Mucosa of gallbladder (tissue), 1 donor: ENCODE measurements at places on chromosomes 3 and 15. TPM values are rescaled to one million over a fixed set of nuclear protein-coding genes. Genes with fewer than 3 reads are reported as not detected.

The CHRD gene
- total RNA-seq: 6.5 TPM

The DUOXA2 gene
- 87.1 TPM for total RNA-seq

The LEKR1 gene
- 2.2 TPM for total RNA-seq

The STAC gene
- total RNA-seq: 11.9 TPM

The ENTPD3 gene
- total RNA-seq: 0.86 TPM

The NPAP1 gene
- 0.17 TPM for total RNA-seq

The ZNF385D gene
- total RNA-seq: 25.8 TPM

The ADAMTS7 gene
- total RNA-seq: 13.8 TPM

The DUOX2 gene
- total RNA-seq: 366 TPM

The BUB1B gene
- total RNA-seq: 1.4 TPM

The FGF12 gene
- 1.4 TPM for total RNA-seq

The TAGLN3 gene
- total RNA-seq: not detected

GRCh38 chr15:27535445-27536129 is 563.5 kb downstream of the OCA2 start:
- no peak for DNase-seq

GRCh38 chr3:128188956-128189355 is 35.7 kb downstream of the EEFSEC start:
- no peak for DNase-seq

- no peak for DNase-seq
These were observed 182.5 kb downstream of the TPRG1 start for GRCh38 chr3:189353988-189354889.

DNA sequence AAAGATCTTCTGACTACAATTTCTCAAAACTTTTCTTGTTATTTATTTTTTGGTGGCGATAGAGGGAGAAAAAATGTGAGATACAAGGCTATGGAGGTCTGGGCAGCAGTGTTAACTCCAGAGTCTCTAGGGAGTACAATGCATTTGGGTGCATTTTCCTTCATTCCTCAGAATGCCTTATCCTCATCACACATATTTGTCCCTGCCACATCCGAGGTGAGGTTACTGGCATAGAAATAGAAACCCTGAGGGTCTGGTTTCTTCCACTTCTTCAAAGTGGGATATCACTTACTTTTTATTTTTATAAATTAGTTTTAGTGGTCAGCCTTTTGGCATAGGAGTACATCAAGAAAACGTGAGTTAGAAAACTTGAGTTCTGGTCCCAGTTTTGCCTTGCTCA is 150.4 kb downstream of the TIGIT start:
- DNase-seq: no peak

- no peak for DNase-seq
These were observed 54.7 kb upstream of the CNOT10 start for GRCh38 chr3:32630266-32630665.

DNA sequence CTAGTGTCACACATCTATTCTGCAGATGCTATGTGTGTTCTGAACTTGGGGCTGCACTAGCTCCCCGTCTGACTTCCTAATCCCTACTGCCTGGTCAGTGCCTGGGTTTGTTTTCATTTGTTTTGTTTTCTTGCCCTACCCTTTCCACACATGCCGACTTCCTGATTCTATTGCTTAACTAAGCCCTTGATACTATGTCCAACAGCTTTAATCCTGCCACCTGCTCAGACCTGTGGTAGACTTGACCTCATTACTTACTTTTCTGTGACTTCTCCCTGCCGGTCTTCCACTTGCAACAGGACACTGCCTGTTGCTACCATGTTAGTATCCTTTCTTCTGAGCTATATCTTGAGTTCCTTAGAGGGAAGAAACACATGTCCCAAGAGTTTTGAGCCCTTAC is 39.3 kb upstream of the CEMIP start:
- DNase-seq: no peak

- peak; percentile 85 for DNase-seq
These were observed 19.5 kb downstream of the TKT start for GRCh38 chr3:53236112-53236841.

DNA sequence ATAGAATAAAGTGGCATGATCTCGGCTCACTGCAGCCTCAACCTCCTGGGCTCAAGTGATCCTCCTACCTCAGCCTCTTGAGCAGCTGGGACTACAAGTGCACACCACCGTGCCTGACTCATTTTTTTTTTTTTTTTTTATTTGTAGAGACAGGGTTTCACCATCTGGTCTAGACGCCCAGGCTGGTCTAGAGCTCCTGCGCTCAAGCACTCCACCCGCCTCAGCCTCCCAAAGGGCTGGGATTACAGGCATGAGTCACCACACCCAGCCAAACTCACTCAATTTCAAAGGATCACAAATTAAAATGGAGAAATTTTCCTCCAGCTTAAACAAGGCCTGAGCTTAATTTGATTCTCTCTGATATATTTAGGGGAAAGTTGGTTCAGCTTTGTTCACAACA is 27.3 kb upstream of the NMB start:
- DNase-seq: no peak

DNA sequence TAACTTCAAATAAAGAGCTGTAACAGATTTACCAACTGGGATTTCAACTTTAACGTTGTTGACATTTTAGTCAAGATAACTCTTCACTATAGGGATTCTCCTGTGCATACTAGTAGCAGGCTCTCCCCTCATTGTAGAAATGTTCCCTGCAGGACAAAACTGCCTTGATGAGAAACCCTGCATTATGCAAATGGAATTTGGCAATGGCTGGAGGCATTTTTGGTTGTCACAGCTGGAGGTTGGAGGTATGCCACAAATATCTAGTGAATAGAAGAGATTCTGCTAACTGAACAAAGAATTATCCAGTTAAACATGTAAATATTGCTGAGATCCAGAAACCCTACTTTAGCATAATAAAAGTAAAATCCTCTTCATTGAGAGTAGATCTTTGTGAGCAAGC is 928.8 kb upstream of the ALCAM start:
- no peak for DNase-seq

DNA sequence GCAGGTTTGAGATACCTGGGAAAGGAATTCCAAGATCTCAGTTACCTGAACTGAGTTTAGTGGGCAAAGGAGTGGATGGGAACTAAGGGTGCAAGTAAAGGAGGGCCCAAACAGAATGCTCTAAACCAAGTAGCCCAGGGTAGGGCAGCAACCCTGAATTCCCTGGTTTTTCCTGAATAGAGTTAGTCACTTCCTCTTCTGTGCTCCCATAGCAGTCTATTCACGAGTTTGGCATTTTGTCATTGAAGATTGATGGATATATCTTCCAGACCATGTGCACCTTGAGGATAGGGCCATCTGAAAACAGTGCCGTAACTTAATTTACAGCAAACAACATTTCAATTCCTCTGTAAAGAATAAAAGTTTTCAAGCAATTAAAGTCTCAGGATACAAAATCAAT is 18.5 kb upstream of the PTX3 start:
- DNase-seq: no peak

- DNase-seq: no peak
These were observed 8.3 kb downstream of the KIF23 start for GRCh38 chr15:69422336-69422895.

GRCh38 chr15:85579957-85580694 is 199.7 kb downstream of the AKAP13 start:
- DNase-seq: peak; percentile 82

- no peak for DNase-seq
These were observed 58.5 kb upstream of the RAP2B start for GRCh38 chr3:153103406-153103945.

- no peak for DNase-seq
These were observed 20.2 kb downstream of the MAGEF1 start for GRCh38 chr3:184691397-184692231.

- DNase-seq: no peak
These were observed 11.6 kb upstream of the CLK3 start for GRCh38 chr15:74603789-74604705.

- DNase-seq: no peak
These were observed 544.6 kb downstream of the EDEM1 start for GRCh38 chr3:5732081-5732480.
